NCI-H748 treated with DMSO at 0.1 percent for 48 hours (cell line): ENCODE measurements at places on chromosomes 6 and 20.
A peak's percentile ranks its signal among the peaks of the same experiment; 100 is the strongest.

DNA sequence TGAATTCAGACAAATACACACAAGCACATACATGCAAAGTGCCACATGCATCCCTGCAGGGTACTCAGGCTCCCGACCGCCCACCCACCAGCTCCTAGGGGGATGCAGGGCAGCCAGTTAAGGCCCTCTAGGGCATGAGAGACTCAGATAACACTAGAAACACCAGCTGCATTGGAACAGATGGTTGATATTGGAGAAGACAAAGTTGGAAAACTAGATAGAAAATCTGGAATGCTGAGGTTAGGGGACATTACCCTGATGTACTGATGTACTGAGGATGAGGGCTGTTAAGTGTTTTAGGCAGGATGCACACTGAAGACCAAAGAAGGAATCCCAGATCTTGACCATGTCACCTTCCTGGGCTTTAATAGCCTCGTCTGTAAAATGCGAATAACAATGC, 134.6 kb upstream of the ECI2 start:
- DNase-seq = no peak

GRCh38 chr6:169926617-169927417, 175.4 kb downstream of the ERMARD start:
- no peak for DNase-seq

DNA sequence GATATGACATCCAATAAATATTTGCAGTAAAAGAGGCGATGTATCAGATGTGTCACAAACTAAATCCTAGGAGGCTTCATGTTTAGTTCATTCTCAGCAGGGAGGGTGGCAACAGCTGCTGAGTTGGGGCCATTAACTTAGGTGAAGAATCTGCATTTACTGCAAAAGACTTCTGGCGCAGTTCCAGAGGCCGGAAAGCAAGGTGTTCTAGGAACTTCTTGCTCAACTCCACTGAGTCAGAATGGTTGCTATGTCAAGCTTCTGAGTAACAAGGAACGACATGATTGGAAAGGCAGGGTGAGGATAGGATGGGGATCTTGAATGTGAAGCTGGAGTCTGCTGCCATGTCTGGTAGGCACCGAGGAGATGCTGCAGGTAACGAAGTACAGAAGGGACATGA, 11.7 kb downstream of the ADNP start:
- DNase-seq = no peak

GRCh38 chr6:42338744-42339222, 112.9 kb downstream of the TRERF1 start:
- DNase-seq = no peak

DNA sequence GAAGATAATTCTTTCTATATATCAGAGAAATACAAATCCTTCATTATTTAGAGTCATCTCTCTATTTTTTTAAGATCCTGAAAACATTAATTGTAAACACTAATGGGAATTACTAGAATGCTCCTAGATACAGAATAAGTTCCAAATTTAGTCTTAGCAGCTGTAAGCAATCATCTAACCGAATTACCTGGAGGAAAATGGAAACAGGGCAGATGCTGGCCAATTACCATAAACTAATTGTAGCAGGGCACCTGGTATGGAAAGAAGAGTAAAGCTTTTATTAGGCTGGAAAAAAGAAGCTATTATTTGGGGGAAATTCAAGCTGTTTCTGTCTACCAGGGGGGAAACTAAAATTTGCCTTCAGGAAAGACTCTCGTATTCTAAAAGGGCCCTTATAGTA, 257.5 kb downstream of the MMUT start:
- DNase-seq = peak; percentile 85

- DNase-seq = no peak
Measured at GRCh38 chr6:38234934-38235682, 404.6 kb downstream of the BTBD9 start.

DNA sequence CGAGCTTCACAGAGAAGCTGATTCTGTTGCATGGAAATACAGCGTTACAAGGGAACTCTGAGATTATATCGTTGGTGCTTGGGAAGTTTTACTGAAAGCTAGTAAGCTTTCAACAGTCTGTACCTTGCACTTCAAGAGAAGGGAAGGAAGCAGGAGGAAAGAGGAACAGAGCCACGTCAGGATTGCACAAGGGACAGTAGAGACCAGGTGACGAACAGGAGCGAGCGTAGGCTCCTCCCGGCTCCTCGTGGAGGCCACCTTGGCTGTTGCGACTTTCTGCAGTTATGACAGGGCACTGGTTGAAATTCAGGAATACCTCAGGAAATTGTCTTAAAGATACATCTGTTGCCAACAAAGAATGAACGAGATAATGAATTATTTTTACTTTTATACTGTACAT, 18.8 kb downstream of the RTF2 start:
- DNase-seq = no peak

GRCh38 chr6:6218759-6219085, 101.7 kb downstream of the F13A1 start:
- no peak for DNase-seq

- no peak for DNase-seq
Measured at GRCh38 chr20:62316331-62317166, 13.8 kb downstream of the ADRM1 start.

- no peak for DNase-seq
Measured at GRCh38 chr6:88376768-88377387, 210.7 kb upstream of the CNR1 start.

GRCh38 chr20:17613328-17614175, 43.7 kb downstream of the DSTN start:
- DNase-seq = no peak
